Stromal cell of bone marrow (primary cell): ENCODE measurements at places on chromosomes 4 and X.

GRCh38 chr4:146389561-146389960 lies 132.2 kb downstream of the SLC10A7 start:
- no peak for DNase-seq

DNA sequence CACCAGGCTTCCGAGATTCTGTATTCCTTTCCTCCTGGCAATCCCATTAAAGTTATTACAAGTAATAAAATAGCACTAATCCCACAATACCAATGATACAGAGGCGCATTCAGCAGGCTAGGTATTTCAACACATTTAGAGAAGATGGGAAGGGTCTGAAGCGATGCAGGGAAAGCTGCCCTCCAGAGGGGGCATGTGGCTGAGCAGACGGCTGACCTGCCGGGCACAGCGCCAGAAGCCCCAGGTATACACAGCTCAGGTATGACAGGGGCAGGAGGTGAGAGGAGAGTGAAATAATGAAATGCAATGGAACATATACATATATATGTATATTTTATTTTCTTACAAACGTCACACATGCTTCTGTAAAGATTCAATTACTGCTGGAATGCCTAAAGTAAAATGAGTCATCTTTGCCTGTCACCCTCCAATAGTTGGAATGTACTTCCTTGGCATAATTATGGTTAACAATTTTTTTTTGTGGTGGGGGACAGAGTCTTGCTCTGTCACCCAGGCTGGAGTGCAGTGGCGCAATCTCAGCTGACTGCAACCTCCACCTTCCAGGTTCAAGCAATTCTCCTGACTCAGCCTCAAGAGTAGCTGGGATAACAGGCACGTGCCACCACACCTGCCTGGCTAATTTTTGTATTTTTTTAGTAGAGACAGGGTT lies 21.3 kb upstream of the CDKN2AIP start:
- DNase-seq: no peak

GRCh38 chr4:79540143-79540542 lies 132.1 kb upstream of the GK2 start:
- no peak for DNase-seq

GRCh38 chr4:85381968-85382367 lies 93.0 kb upstream of the ARHGAP24 start:
- DNase-seq: no peak

DNA sequence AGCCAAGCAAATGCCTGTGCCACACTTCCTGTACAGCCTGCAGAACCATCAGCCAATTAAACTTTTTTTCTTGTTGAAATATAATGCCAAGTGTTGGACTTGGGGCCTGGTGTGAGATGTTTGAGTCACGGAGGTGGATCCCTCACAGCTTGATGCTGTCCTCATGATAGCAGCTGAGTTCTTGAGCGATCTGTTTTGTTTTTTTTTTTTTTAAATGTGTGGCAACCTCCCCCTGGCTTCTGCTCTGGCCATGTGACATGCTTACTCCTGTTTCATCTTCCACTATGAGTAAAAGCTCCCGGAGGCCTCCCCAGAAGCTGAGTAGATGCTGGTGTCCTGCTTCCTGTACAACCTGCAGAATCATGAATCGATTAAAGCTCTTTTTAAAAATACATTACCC lies 973.3 kb upstream of the FTHL17 start:
- no peak for DNase-seq

DNA sequence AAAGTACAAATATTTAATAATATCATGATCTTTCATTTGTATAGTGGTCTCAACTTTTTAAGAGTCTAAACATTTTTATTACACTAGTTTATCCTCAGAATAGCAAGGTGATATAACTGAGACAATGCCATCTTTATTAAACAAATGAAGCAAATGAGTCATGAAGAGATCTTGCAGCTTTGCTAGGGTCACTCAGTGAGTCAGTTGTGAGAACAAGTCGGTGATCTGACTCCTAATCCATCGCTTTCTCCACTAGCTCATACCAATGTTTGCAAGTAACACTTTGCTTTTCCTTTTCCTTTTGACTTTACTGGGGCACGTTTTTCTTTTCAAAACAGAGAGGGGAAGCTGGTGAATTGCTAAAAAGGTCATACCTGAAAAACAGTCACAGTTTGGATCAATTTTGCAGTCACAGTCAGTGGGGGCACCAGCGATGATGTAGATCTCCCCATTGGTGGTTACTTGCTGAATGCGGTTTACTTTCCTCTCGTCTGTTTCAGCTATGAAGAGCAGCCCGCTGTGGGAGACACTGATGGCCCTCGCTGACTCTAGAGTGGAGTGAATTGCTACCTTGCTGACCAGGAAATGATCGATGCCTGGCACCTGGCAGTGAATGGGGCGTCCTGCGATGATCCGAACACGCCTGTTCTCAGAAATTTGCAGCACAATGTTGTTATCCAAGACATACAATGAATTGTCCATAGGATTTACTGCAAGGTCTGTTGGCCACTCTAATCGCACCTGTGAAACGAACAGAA lies 75.7 kb downstream of the SH2D1A start:
- no peak for DNase-seq
